ENCODE measurements at places on chromosomes 4 and X.

- no peak for DNase-seq
Observed at GRCh38 chr4:23166919-23167318, 474.2 kb downstream of the GBA3 start.

DNA sequence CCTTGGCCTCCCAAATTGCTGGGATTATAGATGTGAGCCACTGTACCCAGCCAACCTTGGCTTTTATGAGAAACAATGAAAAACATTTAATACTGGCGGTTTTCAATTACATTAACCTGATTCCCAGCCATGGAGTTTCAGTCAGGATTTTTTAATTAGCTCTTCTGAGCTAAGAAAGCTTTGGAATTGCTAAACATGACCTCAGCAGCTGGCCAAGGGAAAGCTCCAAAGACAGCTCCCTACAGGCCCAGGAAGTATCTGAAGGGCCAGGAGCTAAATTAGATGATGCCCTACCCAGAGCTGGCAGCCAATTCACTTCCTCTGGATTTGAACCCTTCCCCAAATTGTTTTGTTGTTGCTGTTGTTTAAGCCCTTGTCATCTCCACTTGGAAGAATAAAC is 26.5 kb upstream of the FUNDC1 start:
- DNase-seq, result no peak

DNA sequence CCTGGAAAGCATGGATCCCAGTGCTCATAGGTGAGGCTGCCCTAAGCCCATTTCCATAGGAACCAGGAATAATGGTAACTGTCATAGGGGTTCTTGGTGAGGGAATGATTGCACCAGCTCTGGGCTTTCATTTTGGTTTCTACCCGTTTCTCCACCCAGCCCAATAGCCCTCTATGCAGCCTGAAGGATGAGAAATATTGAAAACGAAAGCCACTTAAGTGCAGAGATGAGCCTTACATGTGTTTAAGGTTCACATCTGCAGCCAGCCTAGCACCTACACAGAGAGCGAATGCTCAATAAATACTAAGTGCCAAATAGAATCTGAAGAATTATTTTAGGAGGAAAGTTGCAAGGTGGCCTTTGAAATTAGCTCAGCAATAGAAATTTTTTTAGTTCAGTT is 60.4 kb downstream of the MCF2 start:
- no peak for DNase-seq

DNA sequence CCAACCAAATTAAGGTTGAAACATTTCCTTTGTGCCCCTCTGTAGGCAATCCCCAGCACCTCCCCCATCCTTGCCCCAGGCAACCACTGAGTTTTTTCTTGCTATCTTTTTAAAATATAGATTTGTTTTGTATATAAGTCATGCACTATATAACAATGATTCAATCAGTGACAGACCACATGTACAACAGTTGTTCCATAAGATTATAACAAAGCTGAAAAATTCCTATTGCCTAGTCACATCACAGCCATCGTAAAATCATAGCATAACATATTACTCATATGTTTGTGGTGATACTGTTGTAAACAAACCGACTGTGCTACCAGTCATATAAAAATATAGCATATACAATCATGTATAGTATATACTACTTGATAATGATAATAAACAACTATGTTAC is 211.9 kb upstream of the NRK start:
- no peak for DNase-seq

DNA sequence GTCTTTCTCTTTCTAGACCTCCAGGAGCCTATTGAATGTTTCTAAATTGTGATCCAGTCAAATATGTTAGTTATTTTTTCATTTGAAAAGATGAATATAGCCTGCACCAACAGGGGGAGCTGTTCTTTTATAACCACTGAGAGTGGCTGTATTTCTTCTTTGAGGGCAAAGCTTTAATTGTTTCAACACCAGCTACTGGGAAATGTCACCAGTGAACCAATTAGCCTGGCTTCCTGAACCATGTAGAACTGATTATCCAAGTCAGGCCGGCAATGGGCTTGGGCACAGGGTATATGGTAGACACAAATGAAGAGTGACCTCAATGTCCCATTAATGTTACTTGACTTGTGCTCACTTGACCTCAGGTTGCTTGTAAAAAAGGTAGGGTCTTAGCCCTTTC is 4.8 kb upstream of the DAPP1 start:
- peak; percentile 73 for DNase-seq

DNA sequence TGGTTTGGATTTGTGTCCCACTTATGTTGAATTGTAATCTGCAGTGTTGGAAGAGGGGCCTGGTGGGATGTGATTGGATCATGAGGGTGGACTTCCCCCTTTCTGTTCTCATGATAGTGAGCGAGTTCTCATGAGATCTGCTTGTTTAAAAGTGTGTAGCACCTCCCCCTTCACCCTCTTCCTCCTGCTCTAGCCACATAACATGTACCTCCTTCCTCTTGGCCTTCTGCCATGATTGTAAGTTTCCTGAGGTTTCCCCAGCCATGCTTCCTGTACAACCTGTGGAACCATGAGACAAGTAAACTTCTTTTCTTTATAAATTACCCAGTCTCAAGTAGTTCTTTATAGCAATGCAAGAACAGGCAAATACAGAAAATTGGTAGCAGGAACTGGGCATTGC is 138.7 kb downstream of the INPP4B start:
- DNase-seq, result peak; percentile 21

- no peak for DNase-seq
Observed at GRCh38 chrX:32520789-32521188, 690.6 kb downstream of the DMD start.

- no peak for DNase-seq
Observed at GRCh38 chr4:150336676-150337412, 245.1 kb upstream of the MAB21L2 start.

GRCh38 chr4:150379454-150379853 is 202.5 kb upstream of the MAB21L2 start:
- no peak for DNase-seq

GRCh38 chrX:74250574-74250973 is 53.4 kb upstream of the ZCCHC13 start:
- DNase-seq, result no peak

DNA sequence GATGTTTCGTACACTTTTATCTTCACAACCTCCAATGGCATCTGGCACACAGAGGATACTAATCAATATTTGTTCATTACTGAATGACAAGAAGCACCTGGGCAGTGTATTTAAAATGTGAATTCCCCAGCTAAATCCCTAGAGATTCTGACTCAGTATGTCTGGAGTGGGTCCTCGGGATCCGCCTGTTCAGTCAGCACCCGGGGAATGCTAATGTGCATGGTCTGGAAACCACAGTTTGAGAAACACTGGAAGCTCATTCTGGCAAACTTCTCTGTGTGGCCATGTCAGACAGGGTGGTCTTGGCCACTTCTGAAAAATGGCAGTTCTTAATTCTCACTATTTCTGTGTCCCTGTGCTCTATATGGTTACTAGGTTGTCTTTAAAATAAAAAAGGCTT is 138.8 kb upstream of the VCX start:
- DNase-seq, result no peak

DNA sequence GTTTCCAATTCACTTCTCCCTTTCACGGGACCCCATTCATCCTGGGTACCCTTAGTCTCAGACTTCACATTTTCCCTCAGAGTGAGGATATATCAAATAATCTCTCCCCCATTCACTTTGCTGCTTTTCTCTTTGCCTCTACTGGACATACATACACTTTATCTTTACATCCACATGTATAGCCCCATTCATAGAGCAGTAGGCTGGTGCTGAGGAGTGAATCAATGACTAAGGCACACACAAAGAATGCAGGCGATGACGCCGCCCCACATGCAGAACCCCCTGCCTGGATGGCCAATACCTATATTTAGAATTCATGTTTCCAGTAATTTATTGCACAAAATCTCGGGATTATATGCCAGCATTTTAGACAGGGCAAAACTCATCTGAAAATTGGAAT is 554.3 kb upstream of the TENM3 start:
- DNase-seq, result no peak

GRCh38 chr4:21733894-21734630 is 214.5 kb downstream of the KCNIP4 start:
- DNase-seq, result no peak

Measured in CD4-positive, alpha-beta T cell treated with Interleukin-10 for 1 hour (primary cell).